ENCODE measurements at places on chromosomes 6 and 20.

DNA sequence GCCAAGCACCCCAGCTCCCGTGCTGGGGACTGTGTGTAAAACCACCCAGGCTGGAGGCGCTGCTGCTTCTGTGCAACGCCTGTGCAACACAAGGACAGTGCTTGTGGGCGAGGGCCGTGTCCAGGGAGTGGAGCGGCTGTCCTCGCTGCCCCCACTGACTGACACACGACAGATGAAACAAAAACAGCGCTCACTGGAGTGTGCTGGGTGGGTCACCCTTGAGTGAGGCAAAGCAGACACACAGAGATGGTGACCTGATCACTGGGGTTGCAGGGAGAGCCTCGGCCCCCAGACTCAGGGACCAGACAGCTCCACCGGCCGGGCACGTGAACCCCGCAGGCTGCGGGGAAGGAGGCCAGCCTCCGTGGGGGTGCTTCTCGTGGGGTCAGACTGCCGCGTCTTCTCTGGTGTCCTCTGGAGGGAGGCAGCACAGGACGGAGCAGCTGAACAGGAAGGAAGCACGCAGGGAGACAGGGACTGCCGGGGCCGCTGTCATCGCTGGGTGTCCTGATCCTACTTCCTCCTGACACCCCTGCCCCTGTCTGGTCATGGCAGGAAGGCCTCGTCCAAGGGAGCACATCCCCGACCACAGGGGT, 75.9 kb upstream of the CST7 start:
- DNase-seq = no peak

DNA sequence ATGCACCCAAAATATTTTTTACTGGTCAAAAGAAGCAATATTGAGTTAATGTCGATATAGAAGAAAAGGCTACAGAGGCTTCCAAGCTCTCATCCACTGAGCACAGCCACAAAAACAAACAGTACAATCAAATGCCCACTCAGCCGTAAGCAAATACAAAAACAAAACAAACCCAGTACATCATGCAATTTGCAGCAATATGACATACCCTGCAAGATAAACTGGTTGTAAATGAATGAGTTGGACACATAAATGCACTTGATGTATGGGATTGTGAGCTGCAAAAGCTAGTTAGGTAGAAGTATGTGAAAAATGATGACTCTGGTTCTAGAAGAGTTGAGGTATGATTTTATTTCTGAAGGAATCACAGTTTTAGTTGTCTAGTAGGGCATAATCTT, 83.9 kb downstream of the SESN1 start:
- DNase-seq = no peak

DNA sequence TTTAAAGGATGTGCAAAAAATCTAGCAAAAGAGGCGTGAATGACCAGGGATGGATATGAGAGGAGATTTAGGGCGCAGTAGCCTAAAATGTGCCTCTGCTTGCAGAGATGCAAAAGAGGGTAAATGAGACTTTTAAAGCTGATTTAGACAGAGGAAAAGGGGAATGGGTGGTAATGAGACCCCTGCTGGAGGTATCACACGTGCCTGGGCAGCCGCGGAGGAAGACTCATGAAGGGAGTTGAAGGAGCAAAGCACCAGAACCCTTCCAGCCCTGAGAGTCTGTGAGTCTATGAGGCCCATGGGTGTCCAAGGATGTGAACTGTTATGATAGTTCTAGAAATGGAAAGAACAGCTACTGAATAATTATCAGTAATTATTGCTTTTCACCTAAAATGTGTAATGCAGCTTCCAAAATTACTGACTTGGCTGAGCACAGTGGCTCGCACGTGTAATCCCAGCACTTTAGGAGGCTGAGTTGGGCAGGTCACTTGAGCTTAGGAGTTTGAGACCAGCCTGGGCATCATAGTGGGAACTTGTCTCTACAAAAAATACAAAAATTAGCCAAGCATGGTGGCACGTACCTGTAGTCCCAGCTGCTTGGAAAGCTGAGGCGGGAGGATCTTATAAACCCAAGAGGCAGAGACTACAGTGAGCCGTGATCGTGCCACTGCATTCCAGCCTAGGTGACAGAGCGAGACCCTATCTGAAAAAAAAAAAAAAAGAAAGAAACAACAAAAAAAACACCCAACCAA, 38.2 kb upstream of the TIAM2 start:
- no peak for DNase-seq

DNA sequence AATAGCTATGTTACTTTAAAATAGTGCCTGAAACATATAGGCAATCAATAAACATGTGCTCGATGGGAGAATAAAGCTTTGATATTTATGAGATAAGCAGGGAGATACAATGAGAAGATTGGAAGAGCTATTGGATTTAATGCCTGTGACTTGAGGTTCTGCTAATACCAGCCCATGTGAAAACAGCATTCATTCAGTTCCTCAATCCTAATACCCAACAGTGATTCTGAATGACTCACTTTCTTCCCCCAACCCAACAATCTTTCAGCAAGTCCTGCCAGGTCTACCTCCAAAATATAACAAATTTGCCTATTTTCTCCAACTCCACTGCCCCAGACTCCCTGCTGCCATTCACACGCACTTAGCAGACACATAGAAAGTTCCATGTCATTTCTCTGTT, 26.6 kb upstream of the KLHL31 start:
- no peak for DNase-seq

DNA sequence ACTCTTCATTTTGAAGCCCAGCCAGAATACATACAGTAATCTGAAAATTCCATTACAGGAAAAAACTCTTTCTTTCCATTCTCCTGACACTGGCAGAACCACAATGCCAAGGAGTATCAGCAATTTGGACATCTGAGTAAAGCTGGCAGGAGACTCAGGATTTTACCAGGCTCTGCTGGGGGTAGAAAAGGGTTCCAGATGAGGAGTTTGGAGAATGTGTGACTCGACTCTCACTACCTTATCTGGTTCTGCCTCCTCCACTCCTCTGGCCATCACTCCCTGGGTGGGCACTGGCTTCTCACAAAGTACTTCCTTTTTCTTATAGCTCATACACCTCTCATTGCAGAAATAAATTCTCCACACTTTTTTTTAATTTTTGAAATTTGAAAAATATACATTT, 10.6 kb upstream of the WFDC8 start:
- DNase-seq = no peak

- DNase-seq = no peak
Measured at GRCh38 chr6:28711788-28712341, 186.2 kb downstream of the GPX5 start.

DNA sequence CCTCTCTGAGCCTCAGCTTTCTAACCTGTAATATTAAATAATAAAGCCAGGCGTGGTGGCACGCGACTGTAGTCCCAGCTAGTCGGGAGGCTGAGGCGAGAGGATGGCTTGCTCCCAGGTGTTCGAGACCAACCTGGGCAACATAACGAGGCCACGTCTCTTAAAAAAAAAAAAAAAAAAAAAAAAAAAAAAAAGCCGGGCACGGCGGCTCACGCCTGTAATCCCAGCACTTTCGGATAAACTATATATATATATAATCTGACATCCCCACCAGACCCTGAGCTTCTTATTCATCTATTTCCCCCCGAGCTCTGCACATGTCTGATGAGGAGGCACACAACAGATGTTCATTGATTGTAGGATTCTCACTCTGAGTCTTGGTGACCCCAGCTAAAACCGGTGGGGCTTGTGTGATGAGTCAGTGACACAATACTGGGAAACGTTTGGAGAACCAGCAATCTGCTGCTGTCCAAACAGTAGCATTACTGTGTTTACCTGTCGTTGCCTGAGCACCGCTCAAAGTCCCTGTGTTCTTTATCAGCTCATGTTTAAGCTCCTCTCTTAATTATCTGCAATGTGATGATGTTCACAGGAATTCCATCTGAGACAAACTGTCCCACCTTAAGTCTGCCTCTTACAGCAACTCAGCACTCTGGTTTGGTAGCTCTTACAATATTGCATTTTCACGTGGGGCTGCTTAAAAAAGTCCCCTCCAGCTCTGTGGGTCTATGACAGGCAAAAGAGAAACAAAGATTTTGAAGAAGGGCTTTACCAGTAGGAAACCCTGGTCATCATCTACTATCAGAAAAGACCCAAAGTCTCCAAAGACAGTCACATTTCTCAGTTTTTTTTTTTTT, 1.0 kb upstream of the SPATA2 start:
- DNase-seq = no peak

- DNase-seq = no peak
Measured at GRCh38 chr6:6503191-6503590, 85.3 kb upstream of the LY86 start.

GRCh38 chr20:17622851-17623508, 53.1 kb downstream of the DSTN start:
- DNase-seq = no peak

DNA sequence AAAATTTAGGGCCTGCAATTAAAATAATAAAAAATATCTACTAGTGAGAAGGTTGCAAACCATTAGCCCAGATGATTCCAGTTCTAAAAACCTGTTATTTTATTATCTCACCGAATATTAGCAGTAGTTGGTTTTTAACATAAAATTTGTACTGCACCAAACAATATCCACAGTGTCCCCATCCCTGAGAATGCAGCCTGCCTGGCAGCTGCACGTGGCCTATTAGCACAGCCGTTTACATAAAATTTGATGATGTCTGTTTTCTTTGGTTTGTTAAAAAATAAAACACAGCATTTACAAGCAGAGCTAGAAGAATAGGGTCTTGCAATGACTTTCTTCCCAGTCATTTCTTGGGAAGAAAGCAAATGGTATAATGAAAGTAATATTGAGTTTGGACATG, 58.2 kb downstream of the FUT9 start:
- no peak for DNase-seq

DNA sequence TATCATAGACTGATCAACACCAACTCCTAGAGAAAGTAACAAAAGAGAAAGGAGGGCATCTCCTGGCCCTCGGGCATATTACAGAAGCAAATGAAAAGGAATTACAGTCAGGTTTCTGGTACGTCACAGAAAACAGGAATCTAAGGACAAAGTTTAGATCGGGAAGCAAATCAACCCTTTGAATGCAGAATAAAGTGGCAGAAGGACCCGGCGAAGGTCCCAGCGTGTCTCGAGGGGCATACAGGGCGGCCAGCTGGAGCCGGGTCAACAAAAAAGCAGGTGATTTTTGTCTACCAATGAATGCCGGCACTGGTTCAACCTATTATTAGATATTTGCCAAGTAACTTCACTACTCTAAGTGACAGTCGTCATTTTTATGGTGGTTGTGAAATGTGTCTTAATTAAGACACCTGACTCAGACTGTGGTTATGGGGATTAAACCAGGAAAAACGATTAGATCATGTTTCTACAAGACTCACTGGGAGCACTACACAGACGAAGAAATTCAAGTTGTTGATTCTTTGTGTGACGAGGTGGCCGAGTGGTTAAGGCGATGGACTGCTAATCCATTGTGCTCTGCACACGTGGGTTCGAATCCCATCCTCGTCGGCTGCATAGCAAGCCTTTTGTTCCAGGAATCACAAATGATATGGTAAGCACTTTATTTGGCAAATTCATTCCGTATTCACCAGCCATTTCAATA, 12.4 kb upstream of the ZSCAN9 start:
- DNase-seq = no peak

DNA sequence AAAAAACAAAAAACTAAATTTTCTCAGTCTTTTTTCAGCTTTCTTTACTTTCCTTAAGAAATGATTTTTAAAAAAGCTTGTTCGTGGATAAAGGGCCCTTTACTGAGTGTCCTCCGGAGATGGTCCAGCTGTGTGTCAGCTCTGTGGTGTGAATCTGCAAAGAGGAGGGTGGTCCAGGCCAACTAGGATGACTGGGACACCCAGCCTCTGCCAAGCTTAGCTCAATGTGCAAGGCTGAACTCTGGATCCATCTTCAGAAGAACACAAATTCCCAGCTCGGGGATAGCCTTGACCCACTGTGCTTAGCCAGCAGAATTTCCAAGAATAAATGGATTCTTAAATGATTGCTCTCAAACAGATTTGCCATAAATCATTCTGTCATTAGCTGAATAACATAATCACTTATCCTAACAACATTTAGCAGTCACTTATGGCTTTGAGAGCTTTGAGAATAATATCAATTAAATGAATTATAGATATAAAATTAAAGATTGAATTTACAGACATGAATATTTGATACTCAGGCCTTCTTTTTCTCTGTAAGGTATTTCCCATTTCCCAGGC, 14.2 kb upstream of the CALHM5 start:
- DNase-seq = no peak
